Sigmoid colon (tissue), 7 donors: ENCODE measurements at places on chromosomes 7 and 10. TPM values are rescaled to one million over a fixed set of nuclear protein-coding genes. Genes with fewer than 3 reads are reported as not detected.

Gene DYNC1I1
- not detected for polyA plus RNA-seq

Gene SLC39A12
- not detected for polyA plus RNA-seq

Gene LIPA
- polyA plus RNA-seq = 37.6 TPM

Gene MBL2
- polyA plus RNA-seq = not detected

Gene KAZALD1
- polyA plus RNA-seq = 25.7 TPM

Gene PIK3AP1
- polyA plus RNA-seq = 11.6 TPM

Gene SCRN1
- 5.1 TPM for polyA plus RNA-seq

Gene COL13A1
- 1.8 TPM for polyA plus RNA-seq

Gene AMZ1
- 0.16 TPM for polyA plus RNA-seq

Gene AGAP9
- polyA plus RNA-seq = 0.60 TPM

Gene WDFY4
- polyA plus RNA-seq = 1.2 TPM

Gene CDH23
- polyA plus RNA-seq = 2.1 TPM

Gene EEPD1
- 14.3 TPM for polyA plus RNA-seq

Gene TMEM213
- polyA plus RNA-seq = not detected

Gene EN2
- polyA plus RNA-seq = not detected

Gene TRPV5
- 0.03 TPM for polyA plus RNA-seq
